ENCODE measurements at places on chromosomes 11 and 22.

GRCh38 chr11:14549891-14550290, 29.7 kb upstream of the PSMA1 start:
- no peak for DNase-seq

- no peak for DNase-seq
Measured at GRCh38 chr11:67613313-67613959, 6.7 kb downstream of the NDUFV1 start.

DNA sequence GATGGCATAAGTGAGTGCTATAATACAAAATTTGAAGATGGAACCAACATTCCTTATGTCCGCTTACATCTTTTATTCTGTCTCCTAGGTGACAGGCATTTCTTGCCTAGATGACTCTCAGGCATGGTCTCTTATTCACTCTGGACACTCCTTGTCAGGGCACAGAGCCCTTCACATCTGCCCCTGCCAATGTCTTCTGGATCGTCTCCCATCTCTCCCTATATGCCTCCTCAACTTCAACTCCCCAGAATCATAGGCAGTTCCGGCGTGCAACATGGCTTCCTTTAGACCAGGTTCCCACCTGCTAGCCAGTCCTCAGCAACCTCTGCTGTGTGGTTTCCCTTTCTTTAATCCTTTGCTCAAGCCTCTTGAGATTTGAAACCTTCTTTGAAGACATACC, 300.9 kb downstream of the TENM4 start:
- DNase-seq, result peak; percentile 26

DNA sequence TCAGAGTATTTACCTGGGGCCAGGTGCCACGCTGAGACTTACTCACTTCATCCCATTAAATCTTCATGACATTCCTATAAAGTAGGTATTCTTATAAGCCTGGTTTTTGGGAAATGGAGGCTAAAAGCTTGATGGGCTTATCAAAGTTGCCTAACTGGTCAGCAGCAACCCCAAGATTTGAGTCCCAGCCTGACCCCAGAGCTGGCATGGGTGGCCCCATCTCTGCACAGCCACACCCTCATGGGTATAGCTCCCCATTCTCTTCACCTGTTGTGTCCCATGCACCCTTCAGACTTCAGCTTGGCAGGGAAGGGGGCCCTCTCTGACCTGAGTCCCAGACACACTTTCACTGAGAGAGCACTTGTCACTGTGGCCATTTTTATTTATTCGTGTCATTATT, 37.4 kb upstream of the TP53I11 start:
- DNase-seq, result no peak

Data from NCI-H1092 treated with DMSO at 0.1 percent for 48 hours (cell line).